ENCODE measurements at places on chromosomes 12 and 14.

DNA sequence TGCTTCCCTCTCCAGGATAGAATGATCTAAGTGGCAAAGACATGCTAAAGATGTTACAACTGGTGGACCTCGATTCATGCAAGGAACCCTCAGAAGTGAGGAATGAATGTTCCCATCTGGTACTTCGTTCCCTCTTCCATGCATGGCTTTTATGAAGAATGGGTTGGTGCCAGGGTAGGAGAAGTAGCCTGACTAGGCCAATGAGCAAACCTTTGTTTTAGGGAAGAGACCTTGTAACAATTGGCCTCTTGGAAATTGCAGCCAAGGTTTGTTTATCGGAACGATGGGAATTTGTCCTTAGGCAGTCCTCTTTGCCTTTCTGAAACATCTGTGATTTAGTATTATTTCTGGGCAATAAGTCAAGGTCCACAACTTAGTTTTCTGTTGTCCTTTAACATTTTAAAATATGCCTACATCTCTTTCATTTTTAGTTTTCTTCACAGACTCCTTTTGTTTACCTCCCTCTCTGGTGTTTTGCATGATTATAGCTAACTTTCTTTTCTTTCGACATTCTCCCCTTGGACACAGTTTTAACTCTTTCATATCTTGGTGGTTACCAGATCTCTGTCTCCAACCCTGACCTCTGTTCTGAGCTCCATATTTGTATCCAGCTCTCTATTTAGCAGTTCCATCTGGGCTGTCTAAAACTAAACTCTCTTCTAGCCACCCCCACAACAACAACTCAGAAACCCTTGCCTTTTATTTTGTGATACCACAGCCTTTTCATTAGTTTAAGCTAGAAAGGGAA is 70.0 kb downstream of the DIP2B start:
- no peak for DNase-seq

GRCh38 chr12:14567351-14568162 is at the start of gene PLBD1:
PLBD1 (minus strand) TSS chr12:14567883; CDS start chr12:14567696, 187 bp downstream.
- DNase-seq: peak; percentile 29

- no peak for DNase-seq
Measured at GRCh38 chr12:115023279-115024265, 339.6 kb upstream of the TBX3 start.

DNA sequence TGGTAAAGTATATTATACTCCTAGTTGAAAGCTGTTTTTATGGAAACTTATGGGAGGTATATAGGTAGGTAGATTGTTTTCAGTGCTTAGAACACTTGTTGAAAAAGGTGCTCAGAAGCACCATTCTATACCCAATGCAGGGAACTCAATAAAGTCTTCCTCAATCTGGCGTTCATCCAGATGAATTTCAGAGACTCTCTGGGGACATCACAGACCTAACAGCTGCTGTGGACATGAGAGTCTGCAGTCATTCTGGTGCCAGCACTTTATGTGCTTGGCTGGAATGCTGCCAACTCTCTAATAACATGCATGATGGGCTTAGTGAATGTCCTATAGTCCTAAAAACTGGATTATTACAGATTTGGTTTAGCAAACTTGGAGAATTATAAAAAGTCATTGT is 115.9 kb downstream of the NTN4 start:
- DNase-seq: peak; percentile 18

- DNase-seq: no peak
Measured at GRCh38 chr12:62273724-62274380, 13.6 kb downstream of the USP15 start.

DNA sequence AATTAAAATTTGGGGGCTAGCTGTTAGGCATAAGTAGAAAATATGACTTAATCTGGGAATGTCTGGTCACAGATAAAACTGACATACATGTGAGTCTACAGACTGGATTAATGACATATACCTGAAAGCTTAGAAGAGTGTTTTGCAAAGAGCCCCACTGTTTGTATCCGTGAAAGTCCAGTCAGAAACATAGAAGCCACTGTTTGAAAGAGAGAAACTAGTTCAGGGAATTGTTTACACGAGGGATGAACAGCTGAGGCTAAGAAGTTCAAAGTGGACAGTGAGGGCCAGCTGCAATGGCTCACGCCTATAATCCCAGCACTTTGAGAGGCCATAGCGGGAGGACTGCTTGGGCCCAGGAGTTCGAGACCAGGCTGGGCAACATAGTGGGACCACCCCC is 36.2 kb upstream of the SGPP1 start:
- no peak for DNase-seq

- DNase-seq: no peak
Measured at GRCh38 chr14:75518625-75519024, 3.6 kb upstream of the BATF start.

- DNase-seq: no peak
Measured at GRCh38 chr14:59360233-59360632, 104.9 kb downstream of the GPR135 start.

DNA sequence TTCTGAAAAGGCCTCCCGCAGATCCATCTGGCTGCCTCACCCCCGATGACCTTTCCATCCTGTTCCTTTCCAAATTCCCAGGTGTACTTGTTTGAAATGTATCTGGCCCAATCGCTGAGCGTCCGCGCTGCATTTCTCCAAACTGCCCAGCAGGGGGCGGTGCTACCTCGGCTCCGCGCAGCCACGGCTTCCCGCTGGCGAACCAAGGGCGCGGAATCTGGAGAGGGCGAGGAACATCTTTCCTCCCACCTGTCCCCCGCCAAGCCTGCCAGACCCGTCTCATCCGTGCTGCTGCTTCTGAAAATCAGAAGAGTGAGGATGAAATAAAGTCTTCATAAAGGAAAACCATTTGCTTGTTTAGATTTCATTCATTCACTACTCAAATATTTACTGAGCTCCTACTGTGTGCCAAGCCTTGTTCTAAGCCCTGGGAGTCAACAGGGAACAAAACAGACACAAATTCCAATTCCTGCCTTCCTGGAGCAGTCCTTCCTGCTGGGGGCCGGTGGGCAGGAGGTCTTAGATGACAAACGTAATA is 16.8 kb upstream of the MYL2 start:
- DNase-seq: peak; percentile 34

GRCh38 chr12:115828168-115828567 is 449.3 kb downstream of the MED13L start:
- no peak for DNase-seq

- no peak for DNase-seq
Measured at GRCh38 chr12:59695379-59695778, 99.5 kb downstream of the SLC16A7 start.

GRCh38 chr12:12741660-12742059 is 24.5 kb downstream of the CDKN1B start:
- no peak for DNase-seq

DNA sequence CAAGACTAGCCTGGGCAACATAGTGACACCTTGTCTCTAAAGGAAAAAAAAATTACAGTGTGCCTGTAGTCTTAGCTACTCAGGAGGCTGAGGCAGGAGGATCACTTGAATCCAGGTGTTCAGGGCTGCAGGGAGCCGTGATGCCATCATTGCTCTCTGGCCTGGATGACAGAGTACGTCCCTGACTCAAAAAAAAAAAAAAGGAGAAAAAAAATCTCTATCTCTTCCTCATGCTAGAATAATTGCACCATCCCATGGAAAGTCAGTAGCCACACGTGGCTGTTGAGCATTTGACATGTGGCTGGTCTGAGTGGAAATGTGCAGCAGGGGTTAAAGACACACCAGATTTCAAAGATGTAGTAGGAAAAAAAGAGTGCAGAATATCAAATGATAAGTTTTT is 3.8 kb downstream of the RILPL1 start:
- DNase-seq: no peak

DNA sequence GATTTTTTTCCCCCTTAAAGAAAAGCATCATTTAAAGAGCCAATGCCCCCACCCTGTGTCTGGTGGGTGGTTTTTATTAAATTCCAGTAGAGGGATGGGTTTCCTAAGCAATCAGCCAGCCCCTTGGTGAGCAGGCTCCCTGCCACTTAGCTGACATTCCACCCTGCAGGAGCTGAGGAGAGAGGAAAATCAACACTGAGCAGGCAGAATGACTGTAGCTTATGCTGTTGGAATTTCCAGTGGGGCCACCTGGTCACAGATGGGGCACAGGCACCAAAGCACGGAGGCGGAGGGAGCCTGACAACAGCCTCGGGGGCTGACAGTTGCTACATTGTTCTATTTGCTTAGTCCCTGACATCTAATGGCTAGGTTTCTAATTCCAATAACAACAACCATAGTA is 127.7 kb downstream of the TMEM30B start:
- peak; percentile 87 for DNase-seq

DNA sequence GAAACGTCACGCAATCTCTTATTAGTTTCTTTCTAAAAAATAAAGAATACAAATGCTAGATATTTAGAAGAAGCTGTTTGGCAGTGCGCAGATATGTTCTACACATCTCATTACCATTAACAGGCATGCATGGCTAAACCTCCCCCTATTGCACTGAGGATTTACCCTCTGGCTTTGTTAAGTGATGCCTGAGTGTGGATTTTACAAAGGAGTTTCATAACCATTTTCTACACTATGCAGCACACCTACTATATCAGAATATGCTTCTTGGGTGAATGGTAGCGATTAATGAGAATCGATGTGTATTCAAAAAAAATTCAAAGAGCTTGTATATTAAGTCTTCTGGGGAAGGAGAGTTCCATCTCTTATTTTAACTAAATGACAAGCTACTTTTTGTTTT is 1.1 kb upstream of the RMST start:
- DNase-seq: no peak

DNA sequence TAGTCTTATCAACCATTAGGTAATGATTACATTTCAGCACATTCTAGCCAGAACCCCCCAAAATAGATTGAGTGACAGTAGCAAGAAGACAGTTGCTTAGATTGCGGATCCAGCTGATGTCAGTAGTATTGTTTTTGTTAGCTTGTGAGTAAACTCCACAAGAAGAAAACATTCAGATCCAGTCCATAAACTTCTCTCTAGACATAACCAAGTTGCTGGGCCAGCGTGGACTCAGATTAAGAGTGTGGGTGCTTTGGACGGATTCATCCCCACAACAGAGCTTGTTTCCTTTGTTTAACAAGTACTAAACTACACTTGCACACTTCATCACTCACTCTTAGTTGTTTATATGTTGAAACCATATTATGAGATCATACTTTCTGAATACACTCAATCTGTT is 293.4 kb downstream of the NPAS3 start:
- DNase-seq: no peak

- peak; percentile 32 for DNase-seq
Measured at GRCh38 chr14:96741151-96741977, 55.8 kb upstream of the VRK1 start.

- DNase-seq: no peak
Measured at GRCh38 chr14:22981876-22982476, 375 bp downstream of the AJUBA start.

DNA sequence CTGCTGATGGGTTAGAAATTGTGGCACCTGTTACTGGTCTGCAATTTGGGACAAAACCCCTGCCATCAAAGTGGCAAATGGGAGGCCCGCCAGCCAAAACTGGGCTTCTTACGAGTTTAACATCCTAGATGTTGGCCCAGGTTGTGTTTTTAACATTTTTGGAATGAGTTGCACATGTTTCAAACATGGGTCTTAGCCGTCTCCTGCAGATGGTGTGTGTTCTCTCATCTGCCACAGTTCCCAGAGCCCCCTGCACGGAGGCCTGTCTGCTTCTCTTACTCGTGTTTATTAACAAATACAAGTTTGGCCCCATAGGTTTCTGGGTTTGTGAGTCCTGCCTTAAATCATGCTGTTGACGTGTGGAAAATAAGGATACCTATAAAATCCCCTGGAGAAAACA is 46.5 kb downstream of the CACNA2D4 start:
- DNase-seq: no peak

GRCh38 chr14:101561145-101561896 is at the start of gene DIO3:
DIO3 (plus strand) TSS chr14:101561495.
- DNase-seq: no peak

- DNase-seq: no peak
Measured at GRCh38 chr14:40758076-40758475, 848.6 kb upstream of the LRFN5 start.

DNA sequence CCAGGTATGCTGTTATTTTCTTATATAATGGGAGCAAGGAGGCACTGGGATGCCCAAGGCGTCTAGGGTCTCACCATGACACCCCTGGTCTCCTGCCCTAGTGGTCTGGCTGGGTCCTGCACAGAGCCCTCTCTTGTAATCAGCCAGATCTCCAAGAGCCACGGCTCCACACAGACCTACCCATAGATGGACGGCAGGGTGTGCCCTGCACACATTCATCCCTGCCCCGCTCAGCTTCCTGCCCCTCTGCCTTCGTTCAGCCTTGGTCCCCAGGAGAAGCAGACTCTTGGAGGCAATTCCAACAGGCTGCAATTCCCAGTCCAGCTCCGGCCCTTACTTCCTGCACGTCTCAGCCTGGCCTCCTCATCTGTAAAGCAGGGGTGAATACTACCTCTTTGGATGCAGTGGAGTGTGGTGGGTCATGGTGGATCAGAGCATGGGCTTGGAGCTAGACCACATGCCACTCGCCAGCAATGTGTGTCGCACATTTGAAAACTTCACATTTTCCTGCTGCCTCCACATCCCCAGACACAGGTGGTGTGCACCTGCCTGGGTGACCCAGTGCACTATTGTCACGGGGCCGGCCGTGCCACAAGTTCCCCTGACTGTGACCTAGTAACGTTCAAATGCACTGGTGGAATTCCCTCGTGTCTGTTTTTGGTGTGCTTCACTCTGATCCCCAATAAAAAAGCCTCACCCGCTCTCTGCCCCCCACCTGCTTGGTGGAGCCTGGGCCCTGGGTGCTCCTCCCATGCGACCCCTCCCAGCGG is 171.1 kb upstream of the PRMT8 start:
- no peak for DNase-seq

DNA sequence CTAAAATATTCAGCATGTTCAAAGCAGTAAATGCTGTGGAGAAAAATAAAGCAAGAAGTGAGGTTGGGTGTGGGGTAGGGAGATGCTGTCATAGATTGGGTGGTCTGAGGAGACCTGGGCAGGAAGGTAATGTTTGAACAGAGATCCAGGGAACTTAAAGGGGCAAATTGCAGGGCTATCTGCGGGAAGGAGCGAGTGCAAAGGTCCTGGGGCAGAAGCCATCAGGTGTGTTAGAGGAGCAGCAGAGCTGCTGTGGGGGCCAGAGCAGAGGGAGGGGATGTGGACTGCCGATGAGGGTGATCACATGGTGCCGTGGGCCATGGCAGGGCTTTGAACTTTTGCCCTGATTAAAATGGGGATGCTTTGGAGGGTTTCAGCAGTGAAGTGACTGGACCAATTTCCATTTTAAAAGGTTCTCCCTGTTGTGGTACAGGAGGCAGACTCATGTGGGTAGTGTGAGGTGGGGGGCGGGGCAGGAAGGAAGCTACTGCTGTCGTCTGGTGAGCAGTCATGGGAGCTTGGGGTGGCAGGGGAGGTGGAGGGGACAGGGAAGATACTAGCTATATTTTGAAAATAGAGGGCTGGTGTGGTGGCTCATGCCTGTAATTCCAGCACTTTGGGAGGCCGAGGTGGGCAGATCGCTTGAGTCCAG is 145.0 kb downstream of the AACS start:
- no peak for DNase-seq

GRCh38 chr12:50785406-50786001 is 21.6 kb downstream of the ATF1 start:
- peak; percentile 59 for DNase-seq

DNA sequence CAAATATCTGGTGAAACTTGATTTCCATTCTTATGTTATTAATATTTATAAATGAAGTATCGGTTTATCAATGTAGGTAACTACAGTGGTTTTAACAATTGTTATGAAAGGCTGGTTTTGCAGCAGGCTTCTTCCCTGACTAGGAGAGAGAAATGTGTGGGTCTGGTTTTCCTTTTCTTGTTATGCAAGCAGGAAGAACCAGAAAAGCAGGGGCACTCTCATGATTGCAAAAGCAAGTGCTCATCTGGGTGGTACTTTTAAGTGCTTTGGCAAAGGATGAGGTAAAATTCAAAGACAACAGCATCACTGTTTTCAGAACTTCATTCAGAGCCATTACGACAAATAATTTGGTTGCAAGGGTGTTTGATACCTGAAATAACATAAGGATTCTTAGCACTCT is 105.6 kb downstream of the PTPRO start:
- no peak for DNase-seq

Data from astrocyte of the spinal cord (primary cell).